ENCODE measurements at places on chromosomes 6 and 20.

DNA sequence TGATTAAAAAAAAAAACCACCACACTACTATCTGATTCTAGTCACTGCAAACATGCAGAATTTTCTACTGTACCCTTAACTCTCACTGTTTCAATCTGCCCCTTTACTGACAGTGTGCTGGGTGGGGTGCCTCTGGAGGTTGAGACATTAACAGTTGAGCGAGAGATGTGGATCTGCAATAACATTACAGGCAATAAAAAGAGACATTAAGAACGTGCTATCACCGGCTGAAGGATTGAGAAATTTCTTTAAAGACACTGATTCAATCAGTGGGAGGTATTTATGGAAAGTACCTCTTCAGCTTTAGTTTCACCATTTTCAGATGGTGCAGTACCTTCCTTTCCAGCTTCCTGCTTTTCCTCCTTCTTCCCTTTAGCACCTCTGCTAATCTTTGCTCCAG lies 32.5 kb downstream of the HMGN3 start:
- no peak for DNase-seq

- DNase-seq = no peak
Measured at GRCh38 chr20:54643761-54644160, 168.4 kb downstream of the DOK5 start.

- peak; percentile 9 for DNase-seq
Measured at GRCh38 chr6:46014511-46015118, 1.0 kb downstream of the CLIC5 start.

GRCh38 chr6:20497216-20498040 lies 36.8 kb upstream of the CDKAL1 start:
- DNase-seq = no peak

DNA sequence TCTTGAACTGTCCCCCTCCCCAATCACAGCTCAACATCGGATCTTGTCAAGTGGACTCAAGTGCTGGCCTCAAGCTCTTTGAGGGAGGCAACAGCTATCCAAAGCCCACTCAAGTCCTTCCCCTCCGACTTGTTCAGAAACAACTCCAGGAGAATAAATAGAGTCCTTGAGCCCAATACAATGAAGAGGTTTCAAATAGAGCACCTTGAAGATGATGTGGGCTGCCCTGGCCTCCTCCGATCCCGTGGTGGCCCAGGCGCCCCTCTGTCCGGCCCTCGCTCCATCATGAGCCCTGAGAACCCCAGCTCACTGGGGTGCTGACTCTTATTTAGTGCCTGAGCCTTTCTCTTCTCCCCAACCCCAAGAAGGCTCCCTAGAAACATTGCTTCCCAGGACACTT lies 164.3 kb upstream of the PMEPA1 start:
- no peak for DNase-seq

Measured in activated T-helper 1 cell treated with anti-CD3 and anti-CD28 coated beads, Interleukin-2, amount 50 U/mL, for 16 hours (primary cell).